ENCODE measurements at places on chromosomes 1 and 21.

DNA sequence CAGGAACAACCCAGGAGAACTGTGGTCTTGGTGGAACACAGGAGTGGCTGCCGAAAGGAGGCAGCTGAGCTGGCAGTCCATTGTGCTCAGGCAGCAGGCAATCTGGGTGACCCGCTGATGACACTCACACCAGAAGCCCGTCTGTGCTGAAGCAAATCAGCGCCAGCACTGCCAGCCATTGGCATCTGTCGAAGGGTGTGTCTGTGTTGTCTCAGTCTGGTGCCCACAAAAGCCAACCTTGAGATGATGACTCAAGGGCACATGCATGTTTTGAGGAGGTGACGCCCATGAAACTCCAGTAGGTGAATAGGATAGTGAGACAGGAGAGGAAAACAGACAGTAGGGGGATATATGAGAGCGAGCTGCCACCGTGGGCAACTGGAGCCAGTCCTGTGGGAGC, 167.3 kb downstream of the KAZN start:
- DNase-seq, result no peak

- DNase-seq, result no peak
Measured at GRCh38 chr1:75345538-75346292, 211.5 kb downstream of the LHX8 start.

DNA sequence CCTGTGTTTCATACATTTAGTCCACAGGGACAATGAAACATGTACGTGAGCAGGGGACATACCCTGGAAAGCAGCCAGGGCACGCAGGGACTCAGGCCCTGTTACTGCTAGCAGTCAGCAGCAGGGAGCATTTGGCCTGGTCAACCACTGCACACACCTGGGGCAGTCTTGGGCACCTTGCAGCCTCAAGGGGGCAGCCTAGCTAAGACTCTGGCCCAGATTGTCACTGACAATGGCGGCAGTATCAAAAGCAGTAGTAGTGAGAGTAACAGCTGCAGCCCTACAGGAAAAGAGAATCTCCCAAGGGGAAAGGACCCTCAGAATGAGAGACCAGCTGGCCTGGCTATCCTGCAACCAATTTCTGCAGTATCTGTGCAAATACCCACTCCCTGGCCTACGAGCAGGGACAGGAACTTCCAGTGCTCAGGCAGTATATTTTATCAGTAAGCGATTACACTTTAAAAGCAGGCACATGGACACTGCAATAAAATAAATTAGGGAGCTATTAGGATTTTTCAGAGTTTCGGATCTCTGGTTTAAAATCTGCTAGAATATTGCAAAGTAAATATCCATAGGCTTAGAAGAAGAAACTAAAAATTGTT, 475.6 kb downstream of the LTN1 start:
- peak; percentile 7 for DNase-seq

GRCh38 chr21:26115305-26115704, 55.3 kb downstream of the APP start:
- no peak for DNase-seq

DNA sequence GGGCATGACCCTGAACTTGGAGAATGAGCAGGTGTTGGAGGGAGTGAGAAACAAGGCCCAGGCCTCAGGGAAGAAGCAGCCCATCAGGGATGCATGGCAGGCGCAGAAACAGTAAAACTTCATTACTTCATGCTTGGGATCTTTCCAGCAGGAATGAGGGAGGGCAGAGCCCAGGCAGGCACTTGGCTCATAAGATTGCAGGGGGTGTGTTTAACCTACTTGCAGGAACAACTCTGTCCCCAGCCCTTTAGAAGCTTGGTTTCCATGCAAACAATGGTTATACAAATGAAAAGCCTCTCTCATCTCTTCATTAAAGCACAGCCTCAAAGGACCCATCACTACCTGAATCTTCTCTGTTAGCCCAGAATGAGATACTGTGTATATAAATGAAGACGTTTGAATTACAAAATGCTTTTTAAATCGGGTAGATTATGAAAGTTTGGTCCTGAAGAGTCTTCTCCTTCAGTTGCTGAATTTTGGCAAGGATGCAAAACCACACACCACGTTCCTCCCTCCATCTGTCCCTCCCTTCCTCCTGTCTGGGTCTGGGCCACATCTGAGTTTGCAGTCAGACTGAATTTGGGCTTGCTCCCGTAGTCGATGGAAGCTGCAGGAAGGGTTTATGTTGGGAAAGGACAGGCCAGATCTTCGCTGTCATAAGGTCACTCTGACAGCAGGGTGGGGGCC, 154.4 kb upstream of the KLHDC7A start:
- no peak for DNase-seq

DNA sequence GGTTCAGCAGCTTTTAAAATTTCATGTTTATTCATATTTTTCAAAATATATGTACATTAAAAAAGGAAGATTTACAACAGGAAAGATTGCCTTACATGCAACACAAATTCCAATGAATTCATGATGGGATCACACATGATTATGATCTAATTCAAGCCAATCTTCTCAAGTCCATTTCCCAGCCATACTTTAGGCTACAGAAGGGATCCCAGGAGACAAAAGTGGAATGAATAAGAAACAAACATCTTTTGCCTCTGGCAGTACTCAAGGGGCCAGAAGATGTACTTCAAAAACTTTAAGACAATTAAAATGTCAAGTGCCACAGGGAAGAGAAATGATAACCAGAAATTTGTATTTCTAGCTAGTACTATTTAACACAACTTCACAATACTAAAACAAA, 10.2 kb upstream of the SH2D5 start:
- no peak for DNase-seq

DNA sequence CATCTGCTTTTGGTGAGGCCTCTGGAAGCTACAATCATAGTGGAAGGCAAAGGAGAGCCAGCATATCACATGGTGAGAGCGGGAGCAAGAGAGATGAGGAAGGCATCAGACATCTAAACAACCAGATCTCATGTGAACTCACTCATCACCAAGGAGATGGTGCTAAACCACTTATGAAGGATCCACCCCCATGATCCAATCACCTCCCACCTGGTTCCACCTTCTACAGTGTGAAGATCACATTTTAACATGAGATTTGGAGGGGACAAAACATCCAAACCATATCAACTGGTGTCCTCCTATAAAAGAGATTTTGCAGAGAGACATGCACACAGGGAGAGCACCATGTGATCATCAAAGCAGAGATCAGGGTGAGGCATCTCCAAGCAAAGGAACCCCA, 578.6 kb downstream of the MATN1 start:
- no peak for DNase-seq

DNA sequence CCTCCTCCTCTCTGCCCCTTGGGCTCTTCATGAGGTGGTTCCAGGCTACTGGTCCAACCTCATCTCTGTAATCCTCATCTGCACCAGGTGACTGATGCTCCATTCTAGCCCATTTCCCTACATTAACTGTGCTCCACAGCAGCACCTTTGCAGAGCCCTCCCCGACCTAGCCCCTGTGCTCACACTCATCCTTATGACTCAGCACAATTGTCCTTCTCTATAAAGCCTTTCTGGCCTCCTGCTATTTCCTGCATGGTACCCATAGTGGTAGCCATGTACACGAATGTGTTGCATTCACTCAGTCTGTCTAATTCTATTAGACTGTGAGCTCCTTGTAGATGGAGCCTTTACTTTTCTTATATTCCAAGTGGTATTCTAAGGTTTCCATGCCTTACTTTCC, 339.0 kb downstream of the DISC1 start:
- no peak for DNase-seq

DNA sequence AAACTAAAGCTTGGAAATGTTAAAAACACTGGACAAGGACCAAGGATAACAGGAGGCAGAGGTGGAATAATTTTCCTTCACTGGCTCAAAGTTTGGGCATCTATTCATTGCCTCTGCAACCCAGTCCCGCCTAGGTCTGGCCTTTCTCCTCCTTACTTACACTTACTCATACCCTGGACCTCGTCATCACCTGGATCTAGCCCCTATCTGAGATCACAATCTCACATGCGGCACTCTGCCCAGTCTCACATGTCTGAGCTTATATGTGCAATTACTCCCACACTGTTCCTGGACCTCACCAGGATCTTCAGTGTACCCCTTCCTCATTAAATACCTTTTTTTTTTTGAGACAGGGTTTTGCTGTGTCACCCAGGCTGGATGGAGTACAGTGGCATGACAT, 37.6 kb downstream of the NVL start:
- DNase-seq, result no peak

- no peak for DNase-seq
Measured at GRCh38 chr1:185739967-185740366, 5.8 kb downstream of the HMCN1 start.

DNA sequence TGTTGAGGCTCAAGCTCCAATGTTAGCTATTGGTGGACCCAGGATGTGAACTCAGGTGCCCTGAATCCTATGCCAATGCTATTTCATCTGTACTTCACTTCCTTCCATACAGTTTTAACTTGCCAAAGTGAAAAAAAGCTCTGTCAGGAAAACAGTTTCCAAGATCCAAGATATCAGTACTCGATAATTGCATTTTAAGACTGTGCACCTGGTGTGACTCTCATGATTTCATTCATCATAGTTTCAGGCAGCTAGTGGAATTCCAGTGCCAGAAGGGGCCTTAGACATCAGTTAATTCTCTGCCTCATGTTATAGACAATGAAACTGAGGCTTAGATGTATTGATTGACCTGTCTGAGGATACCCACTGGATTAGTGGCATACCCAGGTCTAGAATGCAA, 26.5 kb upstream of the LEPR start:
- DNase-seq, result no peak

GRCh38 chr21:34603002-34603709, 11.8 kb downstream of the RCAN1 start:
- DNase-seq, result peak; percentile 69

Measured in amygdala (tissue), 56 donors.